ENCODE measurements at places on chromosomes 5 and 9. TPM values are rescaled to one million over a fixed set of nuclear protein-coding genes. Genes with fewer than 3 reads are reported as not detected.
A peak's percentile ranks its signal among the peaks of the same experiment; 100 is the strongest.

GRCh38 chr9:6758248-6758497 lies 400 bp downstream of the KDM4C start:
- H3K4me1 ChIP-seq = peaks cover 9% of the 10 kb centered on the region
- DNase-seq = no peak
- H3K4me3 ChIP-seq = peak overlapping the region; percentile 92
- H3K27me3 ChIP-seq = no peaks in the 10 kb centered on the region
- no peaks in the 10 kb centered on the region for H3K36me3 ChIP-seq

- DNase-seq = no peak
- no peaks in the 10 kb centered on the region for H3K27me3 ChIP-seq
- no peaks in the 10 kb centered on the region for H3K4me1 ChIP-seq
- H3K27ac ChIP-seq = no peak overlapping the region
Observed at GRCh38 chr5:129691220-129691619, 56.7 kb upstream of the MINAR2 start.

DNA sequence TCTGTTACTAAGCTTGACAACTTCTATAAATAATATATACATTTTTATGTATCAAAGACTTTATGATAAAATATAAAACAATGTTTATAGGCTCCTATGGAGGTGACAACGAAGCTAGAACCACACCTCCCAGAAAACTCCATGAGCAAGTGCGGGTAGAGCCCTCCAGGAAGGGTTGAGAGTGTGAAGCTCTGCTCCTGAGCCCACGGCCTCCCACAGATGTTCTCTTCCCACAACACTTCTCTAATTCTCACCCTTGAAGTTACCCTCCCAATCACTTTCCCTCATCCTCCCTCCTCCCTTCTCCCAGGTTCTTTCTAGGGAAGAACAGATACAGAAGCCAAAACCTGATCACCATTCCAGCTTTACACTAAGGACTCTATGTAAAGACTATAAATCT lies 427.6 kb downstream of the SPOCK1 start:
- H3K36me3 ChIP-seq = no peaks in the 10 kb centered on the region
- no peaks in the 10 kb centered on the region for H3K27me3 ChIP-seq
- H3K27ac ChIP-seq = no peak overlapping the region
- DNase-seq = no peak

- H3K27ac ChIP-seq = no peak overlapping the region
- no peak for DNase-seq
- peak overlapping the region; percentile 56 for H3K4me3 ChIP-seq
- H3K4me1 ChIP-seq = no peaks in the 10 kb centered on the region
- peaks cover 16% of the 10 kb centered on the region for H3K27me3 ChIP-seq
- no peaks in the 10 kb centered on the region for H3K36me3 ChIP-seq
Observed at GRCh38 chr9:129665814-129666520, 520 bp downstream of the PRRX2 start.

DNA sequence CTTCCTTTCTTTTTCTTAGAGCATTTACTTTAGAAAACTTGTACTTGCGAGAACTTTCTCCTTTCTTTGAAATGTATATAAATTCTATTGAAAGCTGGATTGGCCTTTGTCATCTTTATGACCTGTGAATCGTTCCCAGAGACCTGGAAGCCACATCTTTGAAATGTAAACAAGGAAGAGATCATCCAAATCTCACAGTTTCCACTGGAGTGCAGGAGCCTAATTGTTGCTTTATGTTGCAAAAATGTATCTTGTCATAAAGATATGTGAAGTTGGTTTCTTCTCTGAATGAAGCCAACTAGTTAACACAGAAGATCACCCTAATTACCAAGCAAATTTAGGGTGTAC lies 1101.8 kb downstream of the TAF11L14 start:
- H3K36me3 ChIP-seq = no peaks in the 10 kb centered on the region
- no peak for DNase-seq
- peaks cover 14% of the 10 kb centered on the region for H3K4me1 ChIP-seq
- no peaks in the 10 kb centered on the region for H3K27me3 ChIP-seq
- no peak overlapping the region for H3K27ac ChIP-seq
- no peak overlapping the region for H3K4me3 ChIP-seq

- no peak overlapping the region for H3K27ac ChIP-seq
- no peak for DNase-seq
- no peaks in the 10 kb centered on the region for H3K4me1 ChIP-seq
- H3K4me3 ChIP-seq = no peak overlapping the region
- no peaks in the 10 kb centered on the region for H3K36me3 ChIP-seq
Observed at GRCh38 chr9:93699650-93700049, 123.3 kb downstream of the PHF2 start.

GRCh38 chr5:59003124-59003523 lies 420.2 kb downstream of the RAB3C start:
- no peak for DNase-seq
- H3K36me3 ChIP-seq = no peaks in the 10 kb centered on the region
- no peak overlapping the region for H3K4me3 ChIP-seq
- H3K27me3 ChIP-seq = no peaks in the 10 kb centered on the region
- H3K27ac ChIP-seq = no peak overlapping the region

DNA sequence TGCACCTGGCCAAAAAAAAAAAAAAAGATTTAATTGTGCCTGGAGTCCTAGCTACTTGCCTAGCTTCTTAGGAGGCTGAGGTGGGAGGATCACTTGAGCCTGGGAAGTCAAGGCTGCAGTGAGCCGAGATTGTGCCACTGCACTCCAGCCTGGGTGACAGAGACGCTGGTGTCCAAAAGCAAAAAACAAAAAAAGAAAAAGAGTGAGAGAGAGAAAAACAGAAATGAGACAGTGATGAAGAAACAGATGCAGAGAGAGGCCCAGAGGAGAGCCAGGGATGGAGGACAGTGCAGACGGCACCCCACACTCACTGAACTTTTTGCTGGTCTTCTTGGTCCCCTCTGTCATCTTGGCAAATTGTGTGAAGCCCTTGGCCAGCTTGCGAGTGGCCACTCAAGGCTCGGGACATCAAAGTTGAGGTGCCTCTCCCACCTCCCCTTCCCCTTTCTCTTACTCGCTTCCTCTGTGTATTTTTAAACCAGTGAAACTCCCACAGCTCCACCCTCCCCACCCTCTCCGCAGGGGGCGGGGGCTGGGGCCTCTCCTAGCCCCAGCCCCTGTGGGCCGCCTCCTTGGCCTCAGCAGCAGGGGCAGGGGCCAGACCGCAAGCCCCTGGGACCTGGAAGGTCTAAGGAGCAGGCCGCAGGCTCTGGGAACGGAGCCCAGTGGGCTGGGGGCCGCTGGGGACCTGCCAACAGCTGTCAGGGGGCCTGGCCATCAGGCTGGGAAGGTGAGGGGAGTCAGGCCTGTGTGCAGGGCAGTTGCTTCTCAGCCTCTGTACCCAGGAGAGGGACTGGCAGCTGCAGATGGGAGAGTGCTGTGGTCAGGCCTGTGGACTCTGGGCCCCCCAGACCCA lies at the start of gene SH2D3C:
Gene SH2D3C (minus strand): TSS at position 387 of the 856 bp plus-strand sequence. CDS start 39 bp downstream, at position 348.
- peak within 1 kb of the TSS; percentile 56 for H3K4me3 ChIP-seq
- no peaks in the 10 kb centered on the region for H3K36me3 ChIP-seq
- H3K27me3 ChIP-seq = no peaks in the 10 kb centered on the region
- peak; percentile 77 for DNase-seq
- H3K27ac ChIP-seq = peak within 1 kb of the TSS; percentile 73

The BTNL8 gene
- total RNA-seq = not detected

DNA sequence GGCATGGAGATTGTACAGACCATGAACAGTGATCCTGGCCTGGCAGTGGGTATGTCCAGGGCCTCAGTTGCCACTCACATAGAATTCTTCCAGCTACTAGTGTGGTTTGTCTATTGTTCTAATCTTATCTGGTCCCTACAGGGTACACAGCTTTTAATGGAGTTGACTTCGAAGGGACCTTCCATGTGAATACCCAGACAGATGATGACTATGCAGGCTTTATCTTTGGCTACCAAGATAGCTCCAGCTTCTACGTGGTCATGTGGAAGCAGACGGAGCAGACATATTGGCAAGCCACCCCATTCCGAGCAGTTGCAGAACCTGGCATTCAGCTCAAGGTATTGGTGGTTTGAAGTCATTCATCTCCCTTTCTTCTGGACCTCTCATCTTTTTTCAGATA lies 43.8 kb downstream of the THBS4 start:
- no peaks in the 10 kb centered on the region for H3K27me3 ChIP-seq
- no peak overlapping the region for H3K4me3 ChIP-seq
- H3K36me3 ChIP-seq = peaks cover 54% of the 10 kb centered on the region
- peaks cover 10% of the 10 kb centered on the region for H3K4me1 ChIP-seq
- no peak for DNase-seq

GRCh38 chr9:69955536-69956355 lies 87.9 kb upstream of the MAMDC2 start:
- H3K27ac ChIP-seq = no peak overlapping the region
- DNase-seq = no peak
- H3K4me3 ChIP-seq = no peak overlapping the region
- no peaks in the 10 kb centered on the region for H3K4me1 ChIP-seq

DNA sequence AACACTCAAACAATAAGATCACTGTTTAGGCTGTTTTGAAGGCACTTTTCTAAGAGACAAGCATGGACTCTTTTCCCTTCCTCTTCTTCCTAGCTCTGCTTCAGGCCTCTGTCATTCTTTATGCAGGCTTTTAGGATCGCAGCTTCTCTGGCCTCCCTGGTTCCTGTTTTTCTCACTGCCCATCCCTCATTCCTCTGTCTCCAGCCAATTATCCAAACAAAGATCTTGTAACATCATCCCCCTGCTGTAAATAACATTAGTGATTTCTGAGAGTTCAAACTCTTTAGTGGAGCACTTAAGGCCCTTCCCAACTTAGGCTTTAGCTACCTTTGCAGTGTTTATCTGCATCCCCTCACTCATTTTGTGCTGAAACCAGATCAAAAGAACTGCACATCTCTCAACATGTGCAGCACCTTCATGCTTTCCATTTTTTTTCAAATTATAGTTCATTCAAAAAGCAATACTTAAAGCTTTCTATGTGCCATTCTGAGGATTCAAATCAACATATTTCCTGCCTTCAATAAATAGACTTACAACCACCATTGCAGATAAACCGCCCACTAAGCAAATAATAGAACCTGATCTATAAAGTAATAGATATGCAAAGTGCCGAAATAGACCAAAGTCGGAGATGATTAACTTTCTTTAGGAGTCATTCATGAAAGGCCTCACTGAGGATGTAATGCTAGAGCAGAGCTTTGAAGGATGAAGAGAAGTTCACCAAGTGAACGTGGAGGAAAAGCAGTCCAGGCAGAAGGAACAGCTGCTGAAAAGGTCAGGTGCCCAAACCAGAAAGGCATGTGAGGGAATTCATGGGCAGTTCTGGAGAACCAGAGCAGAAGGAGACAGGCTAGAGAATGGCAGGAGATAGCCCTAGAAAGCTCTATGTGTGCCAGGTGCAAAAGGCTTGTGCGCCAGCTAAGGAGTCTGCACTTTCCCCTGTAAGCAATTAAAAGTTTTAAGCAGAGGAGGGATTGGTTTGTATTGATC lies 95.8 kb upstream of the ZNF366 start:
- DNase-seq = no peak
- H3K27me3 ChIP-seq = no peaks in the 10 kb centered on the region
- H3K27ac ChIP-seq = no peak overlapping the region

The LSM11 gene
- 2.4 TPM for total RNA-seq

DNA sequence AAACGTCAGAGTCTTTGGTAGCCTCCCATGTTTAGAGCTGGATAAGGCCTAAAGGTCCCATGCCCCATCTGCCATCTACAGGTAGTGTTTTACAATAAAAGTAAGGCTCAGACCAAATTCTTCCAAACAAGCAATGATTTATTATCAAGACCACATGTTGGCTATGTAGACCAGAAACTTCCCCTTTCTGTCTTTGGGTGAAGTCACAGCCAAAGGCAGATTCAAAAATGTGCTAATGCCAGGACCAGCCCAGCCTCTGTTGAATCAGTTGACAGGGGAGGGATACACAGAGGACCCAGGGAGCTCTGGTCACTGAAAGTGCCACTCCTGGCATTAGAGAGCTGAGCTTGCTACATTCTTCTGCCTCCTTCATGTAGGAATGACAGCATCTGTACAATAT lies 360.8 kb downstream of the NTRK2 start:
- DNase-seq = no peak
- H3K27ac ChIP-seq = no peak overlapping the region
- no peaks in the 10 kb centered on the region for H3K27me3 ChIP-seq
- no peak overlapping the region for H3K4me3 ChIP-seq
- no peaks in the 10 kb centered on the region for H3K36me3 ChIP-seq

All from heart left ventricle (tissue), 16 donors.